CD4-positive, alpha-beta T cell treated with Interleukin-21 for 1 hour (primary cell): ENCODE measurements at places on chromosomes 1 and 21.

DNA sequence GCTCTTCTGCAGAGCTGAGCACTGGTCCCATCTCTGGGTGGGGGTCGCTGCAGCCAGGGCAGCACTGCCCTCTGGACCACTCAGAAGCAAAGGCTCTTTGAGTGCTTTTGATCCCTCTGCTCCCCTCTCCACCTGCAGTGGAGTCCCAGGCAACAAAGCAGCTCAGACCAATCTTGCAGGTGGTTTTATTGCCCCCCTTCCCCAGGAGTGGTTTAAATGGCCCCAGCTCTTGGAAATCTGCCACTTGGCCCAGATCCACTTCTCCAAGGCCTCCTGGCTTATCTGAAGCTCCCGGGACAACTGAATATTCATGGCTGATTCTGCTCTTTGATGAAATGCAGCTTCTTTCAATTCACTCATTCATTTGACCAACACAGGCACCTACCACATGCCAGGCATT, 2.7 kb downstream of the STUM start:
- DNase-seq, result no peak

GRCh38 chr1:241423541-241424479, 66.8 kb upstream of the RGS7 start:
- no peak for DNase-seq

DNA sequence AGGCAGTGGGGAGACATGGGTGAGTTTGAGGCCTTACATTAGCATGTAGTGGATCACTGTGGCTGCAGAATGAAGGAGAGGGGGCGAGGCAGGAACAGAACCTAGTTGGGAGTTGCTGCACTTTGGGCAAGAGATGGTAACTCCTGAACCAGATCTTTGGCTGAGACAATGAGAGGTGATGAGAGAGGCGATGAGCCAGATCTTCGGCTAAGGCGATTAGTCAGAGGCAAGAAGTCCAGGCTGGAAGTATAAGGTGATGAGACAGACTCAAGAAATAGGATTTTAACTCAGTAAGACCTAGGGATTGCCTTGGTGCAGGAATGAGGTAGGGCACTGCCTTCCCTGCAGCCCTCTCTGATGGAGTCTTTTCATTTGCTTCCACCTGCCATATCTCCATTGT, 9.1 kb upstream of the ARTN start:
- no peak for DNase-seq

DNA sequence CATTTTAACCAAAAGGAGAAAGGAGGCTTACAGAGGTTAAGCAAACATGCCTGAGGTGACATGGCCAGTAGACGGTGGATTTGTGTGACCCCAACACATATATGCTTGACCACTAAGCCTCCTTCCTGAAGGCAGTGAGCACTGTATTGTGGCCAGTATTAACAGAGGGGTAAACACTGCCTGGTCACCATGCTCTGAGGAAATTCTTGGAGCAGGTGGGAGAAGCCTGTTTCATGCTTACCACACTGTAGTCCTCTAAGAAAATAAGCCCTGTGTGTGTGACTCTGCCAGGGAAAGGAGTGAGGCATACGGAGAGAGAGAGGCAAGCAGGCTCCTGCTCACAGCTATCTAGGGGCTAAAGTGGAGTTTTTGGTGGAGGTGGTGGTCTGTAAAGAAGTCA, 102.7 kb downstream of the KCND3 start:
- no peak for DNase-seq

DNA sequence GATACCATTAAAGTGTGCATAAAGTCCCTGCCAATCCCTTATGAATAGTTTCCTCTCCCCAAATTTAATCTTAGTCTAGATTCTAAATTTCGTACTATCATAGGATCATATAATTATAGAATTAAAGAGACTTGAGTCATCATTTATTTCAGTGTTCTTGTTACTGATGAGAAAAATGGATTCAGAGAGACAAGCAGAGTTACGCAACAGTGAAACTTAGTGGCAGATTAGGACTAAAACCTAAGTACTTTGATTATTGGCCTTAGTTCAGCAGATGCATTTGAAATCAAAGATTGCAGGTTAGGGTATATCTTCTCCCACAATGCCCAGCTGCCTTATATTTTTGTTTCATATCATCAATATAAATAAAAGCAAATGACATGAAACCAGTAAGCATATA, 843 bp upstream of the KRTAP19-7 start:
- DNase-seq, result no peak

GRCh38 chr1:190858140-190858539, 380.5 kb upstream of the BRINP3 start:
- DNase-seq, result no peak

- DNase-seq, result no peak
These were observed 67.7 kb downstream of the ALG6 start for GRCh38 chr1:63435161-63435560.

DNA sequence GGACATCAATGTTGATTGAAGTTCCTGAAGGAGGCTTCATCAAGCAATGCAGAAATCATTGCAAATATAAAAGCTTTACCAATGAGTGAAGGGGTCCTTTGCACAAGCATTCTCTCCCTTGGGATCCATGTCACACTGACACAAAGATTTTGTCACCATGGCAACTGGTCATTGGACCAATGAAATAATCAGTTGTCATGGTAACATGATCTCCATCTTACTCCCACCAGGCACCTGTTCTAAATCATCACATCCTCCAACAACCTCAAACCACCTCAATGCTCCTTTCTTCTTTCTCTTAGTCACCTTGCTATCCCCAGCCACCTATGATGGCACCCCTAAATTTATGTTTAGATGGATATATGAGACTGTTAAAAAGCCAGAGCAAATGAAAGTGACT, 13.5 kb upstream of the FOXJ3 start:
- no peak for DNase-seq

GRCh38 chr21:46051821-46052675, 45.9 kb upstream of the COL6A2 start:
- no peak for DNase-seq

DNA sequence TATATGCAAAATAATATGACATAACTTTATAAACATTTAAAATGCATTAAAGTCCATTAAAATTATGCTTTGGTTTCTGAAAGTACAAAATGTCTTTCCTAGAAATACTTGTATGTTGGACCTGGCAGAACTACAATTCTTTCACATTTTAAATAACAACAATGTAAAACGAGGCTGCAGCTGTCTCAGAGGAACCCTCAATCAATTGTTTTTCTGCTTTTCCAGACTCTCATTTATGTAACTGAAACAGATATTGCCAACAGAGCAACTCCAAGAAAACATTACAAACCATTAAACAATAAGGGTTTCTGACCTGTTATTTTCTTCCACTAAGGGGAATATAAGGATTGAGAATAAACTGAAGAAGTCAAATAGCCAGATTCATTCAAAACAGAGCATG, 1193.4 kb downstream of the NCAM2 start:
- DNase-seq, result no peak

GRCh38 chr1:72442262-72442661, 159.9 kb upstream of the NEGR1 start:
- no peak for DNase-seq

GRCh38 chr1:22365331-22366295, 86.0 kb upstream of the ZBTB40 start:
- no peak for DNase-seq

- peak; percentile 68 for DNase-seq
These were observed 42.5 kb downstream of the LGR6 start for GRCh38 chr1:202235856-202236837.

- DNase-seq, result no peak
These were observed 189.2 kb upstream of the VAMP3 start for GRCh38 chr1:7581754-7582459.

DNA sequence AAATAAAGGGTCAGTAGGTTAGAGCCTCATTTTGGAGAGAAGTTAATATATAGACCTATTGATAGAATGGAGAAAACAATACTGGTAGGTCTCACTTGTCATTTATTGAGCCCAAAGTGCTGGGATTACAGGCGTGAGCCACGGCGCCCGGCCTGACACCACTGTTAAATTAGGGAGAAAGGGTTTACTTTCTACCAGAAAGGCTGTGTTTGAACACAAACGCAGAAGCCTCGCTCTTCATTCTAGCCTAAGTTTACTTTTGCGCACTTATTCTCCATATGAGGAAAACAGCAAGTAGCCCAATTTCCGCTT, 710 bp upstream of the PRPF3 start:
- DNase-seq, result no peak

DNA sequence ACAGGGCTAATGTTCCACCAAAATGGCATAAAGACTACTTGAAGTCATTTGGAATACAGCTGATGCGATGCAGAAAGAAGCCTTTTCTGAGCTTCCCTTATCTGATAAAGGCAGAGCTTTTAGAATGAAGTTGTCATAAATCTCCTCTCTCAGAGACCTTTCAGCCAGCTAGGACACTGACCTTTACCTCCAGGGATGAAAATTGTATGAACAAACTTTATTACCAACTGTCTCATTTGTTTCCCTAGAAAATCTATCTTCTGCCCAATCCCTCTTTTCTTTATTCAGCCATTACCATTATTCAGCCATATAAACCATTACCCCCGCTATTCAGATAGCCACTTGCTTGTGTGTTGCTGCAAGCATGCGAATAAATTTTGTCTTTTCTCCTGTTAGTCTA, 29.7 kb upstream of the RNF2 start:
- no peak for DNase-seq

DNA sequence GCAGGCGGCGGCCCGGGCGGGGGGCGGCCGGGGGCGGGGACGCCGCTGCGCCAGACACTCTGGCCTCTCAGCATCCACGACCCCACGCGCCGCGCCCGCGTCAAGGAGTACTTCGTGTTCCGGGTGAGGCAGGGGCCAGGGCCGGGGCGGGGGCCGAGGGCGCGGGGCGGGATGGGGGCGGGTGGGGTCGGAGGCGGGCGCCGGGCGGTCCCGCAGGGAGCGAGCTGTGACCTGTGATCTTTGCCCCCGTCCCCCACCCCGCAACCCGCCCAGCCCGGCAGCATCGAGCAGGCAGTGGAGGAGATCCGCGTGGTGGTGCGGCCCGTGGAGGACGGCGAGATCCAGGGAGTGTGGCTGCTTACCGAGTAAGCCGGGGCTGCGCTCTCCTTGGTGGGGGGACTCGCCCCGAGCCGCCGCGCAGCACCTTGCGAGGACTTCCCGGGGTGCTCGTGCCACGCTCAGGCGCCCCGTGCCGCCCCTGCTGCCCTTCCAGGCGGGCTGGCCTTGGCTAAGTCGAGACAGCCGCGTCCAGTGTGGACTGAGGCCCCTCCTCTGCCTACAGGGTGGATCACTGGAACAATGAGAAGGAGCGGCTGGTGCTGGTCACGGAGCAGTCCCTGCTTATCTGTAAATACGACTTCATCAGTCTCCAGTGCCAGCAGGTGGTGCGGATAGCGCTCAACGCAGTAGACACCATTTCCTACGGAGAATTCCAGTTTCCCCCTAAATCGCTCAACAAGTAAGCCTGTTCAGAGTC, 514 bp downstream of the TPRG1L start:
- no peak for DNase-seq
